T-cell (primary cell): ENCODE measurements at places on chromosomes 12 and 14.

- no peak for DNase-seq
Observed at GRCh38 chr14:30287579-30288445, 271.1 kb upstream of the G2E3 start.

- no peak for DNase-seq
Observed at GRCh38 chr14:75793806-75794205, 132.8 kb downstream of the TTLL5 start.

- DNase-seq = no peak
Observed at GRCh38 chr14:95346820-95347219, 27.1 kb upstream of the CLMN start.

- no peak for DNase-seq
Observed at GRCh38 chr14:70045844-70046535, 142.8 kb downstream of the SLC8A3 start.

GRCh38 chr14:63212209-63212608 is 8.0 kb downstream of the RHOJ start:
- no peak for DNase-seq

DNA sequence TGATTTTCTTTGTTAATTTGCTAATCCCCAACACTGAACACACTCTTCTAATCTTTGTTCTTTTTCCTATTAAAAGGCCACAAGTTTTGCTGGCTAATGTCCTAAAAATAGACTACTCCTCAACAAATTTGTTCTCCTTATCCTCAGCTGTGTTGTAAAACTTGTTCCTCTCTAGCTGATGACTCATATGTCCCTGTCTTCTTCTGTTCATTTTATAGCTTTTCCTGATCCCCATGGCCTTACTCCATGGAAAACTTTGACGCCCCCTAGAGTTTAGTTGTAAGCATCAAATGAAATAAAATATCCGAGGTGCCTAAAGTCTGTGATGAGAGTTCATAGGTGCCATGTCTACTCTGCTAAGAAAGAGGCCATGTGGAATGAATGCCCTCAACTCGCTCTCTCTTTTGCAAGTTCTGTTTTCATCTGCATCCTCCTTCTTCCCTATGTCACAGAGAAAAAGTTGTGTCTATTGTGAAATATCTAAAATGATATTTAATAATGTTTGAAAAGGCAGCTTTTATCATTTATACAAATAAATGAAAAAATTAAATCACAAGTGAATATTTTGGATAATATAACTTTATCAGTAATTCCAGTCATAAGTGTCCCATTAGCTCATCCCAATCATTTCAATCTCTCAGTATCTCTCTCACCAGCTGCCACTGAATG is 237.9 kb downstream of the IPO8 start:
- DNase-seq = no peak

GRCh38 chr12:53956251-53956887 is 1.7 kb downstream of the HOXC12 start:
- no peak for DNase-seq

DNA sequence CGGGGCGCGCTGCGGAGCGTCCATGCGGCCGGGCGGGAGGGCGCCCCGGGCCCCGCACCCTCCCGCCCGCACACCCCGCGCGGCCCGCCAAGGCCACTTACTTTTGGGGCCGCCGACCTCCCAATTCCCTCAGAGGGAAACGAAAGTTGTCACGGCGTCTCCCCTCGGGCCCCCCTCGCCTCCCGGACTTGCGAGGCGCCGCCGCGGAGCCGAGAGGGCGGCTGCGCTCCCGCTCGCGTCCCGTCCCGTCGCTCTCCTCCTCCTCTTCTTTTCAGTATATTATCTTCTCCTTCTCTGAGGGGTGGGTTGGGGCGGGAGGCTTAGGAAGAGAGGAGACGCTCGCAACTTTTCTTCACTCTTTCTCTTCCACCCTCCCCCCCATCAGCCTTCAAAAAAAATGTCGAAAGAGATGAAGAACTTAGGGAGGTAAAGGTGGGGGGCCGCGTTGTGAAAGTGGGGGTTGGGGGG is 613 bp downstream of the DUSP16 start:
- DNase-seq = peak; percentile 29

DNA sequence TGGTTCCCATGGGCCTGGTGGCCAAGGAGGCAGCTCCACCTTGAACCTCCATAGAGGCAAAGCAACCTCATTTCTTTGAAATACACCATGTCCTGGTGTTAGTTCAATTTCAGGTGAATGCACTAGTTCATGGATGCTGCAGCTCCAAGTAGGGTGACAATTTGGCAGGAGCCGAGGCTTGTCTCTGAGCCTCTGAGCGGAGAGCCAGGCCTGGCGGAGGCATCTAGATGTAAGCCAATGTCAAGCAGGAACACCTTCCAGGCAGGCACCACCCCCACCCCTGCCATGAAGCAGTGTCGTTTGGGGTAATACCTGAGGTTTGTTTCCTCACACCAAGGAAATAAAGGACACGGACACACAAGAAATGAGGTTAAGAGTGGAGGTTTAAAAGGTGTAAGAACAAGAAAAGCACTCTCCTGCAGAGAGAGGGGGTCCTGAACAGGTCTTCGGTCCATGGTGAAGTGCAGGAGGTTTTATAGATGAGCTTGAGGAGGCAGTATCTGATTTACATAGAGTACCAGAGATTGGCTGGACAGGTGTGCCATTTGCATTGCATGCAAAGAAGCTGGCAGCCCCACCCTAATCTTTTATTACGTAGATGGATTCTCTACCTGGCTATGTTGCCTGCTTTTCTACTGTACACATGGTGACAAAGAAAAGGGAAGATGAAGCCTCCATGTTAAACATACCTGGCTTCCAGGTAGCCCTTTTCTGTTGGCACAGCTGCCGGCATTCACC is 60.3 kb downstream of the RIN3 start:
- DNase-seq = no peak

DNA sequence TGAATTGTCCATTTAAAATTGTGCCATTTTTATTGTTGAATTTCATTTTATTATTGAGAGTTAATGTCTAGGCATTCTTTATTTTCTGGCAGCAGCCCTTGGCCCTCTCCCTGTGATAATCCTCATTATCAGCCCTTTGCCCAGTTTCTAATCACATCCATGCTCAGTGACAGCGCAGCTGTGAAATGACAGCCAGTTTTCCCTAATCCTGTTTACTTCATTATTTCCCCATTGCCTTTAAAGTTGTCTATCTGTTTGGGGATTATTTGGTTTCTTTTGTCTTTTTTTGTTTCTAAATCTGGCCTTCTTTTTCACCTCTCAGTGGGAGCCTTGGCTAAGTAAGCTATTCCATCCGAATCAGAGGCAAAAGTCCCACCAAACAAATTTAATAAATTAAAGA is 476.9 kb downstream of the SLC6A15 start:
- DNase-seq = no peak

- DNase-seq = no peak
Observed at GRCh38 chr12:25079393-25079792, 115.6 kb downstream of the DNAI7 start.

GRCh38 chr12:49615725-49616124 is 7.6 kb upstream of the PRPF40B start:
- DNase-seq = no peak

DNA sequence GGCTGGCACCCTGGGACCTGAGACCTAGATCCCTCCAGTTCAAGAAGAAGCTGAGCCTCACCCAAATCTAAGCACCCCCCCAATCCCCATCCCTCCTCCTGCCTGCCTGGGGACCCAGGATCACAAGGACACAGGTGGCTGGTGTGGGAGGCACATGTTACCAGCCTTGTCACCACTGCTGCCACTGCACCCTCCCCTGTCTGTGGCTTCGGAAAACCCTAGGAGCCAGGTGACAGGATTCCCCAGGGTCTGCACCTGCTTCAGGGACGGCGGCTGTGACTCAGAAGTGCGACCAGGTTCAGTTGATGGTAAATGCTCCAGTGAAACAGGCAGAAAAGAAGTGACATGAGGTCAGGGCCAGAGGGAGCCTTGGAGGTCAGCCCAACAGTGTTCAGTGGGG is 62.8 kb upstream of the FAM222A start:
- DNase-seq = no peak

- DNase-seq = no peak
Observed at GRCh38 chr14:32720927-32721326, 217.8 kb upstream of the NPAS3 start.

DNA sequence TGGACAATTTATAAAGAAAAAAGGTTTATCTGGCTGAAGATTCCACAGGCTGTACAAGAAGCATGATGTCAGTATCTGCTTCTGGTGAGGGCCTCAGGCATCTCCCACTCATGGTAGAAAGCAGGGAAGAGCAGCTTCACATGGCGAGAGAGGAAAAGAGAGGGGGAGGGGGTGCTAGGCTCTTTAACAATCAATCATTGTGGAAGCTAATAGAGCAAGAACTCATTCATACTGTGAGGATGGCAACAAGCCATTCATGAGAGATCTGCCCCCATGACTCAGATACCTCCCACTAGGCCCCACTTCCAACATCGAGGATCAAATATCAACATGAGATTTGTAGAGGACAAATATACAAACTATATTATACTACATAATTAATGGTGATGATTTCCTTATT is 361.9 kb upstream of the FAR2 start:
- no peak for DNase-seq
